ENCODE measurements at places on chromosomes 12 and 14.
A peak's percentile ranks its signal among the peaks of the same experiment; 100 is the strongest.

GRCh38 chr12:74671421-74671820, 133.8 kb downstream of the ATXN7L3B start:
- no peak for DNase-seq

DNA sequence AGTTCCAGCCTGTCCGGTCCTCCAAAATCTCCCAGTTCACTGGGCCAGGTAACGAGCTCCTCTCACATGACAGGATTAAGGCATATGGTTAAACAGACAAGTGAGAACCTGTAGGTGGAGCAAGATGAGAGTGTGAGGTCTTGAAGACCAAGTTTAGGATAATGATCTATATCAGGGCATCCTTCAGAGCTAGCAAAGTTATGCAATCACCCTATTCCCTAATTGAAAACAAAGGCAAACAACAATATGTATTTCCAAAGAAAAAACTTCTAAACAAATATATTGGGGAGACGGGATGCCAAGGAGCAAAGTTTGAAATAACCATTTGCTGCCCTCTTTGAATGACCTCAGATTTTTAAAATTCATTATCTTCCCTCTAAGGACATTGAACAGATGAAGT, 571.2 kb downstream of the BCL11B start:
- no peak for DNase-seq

GRCh38 chr14:106442857-106443256, 916.5 kb downstream of the TMEM121 start:
- no peak for DNase-seq

GRCh38 chr12:102669056-102669455, 188.7 kb upstream of the IGF1 start:
- DNase-seq = no peak

DNA sequence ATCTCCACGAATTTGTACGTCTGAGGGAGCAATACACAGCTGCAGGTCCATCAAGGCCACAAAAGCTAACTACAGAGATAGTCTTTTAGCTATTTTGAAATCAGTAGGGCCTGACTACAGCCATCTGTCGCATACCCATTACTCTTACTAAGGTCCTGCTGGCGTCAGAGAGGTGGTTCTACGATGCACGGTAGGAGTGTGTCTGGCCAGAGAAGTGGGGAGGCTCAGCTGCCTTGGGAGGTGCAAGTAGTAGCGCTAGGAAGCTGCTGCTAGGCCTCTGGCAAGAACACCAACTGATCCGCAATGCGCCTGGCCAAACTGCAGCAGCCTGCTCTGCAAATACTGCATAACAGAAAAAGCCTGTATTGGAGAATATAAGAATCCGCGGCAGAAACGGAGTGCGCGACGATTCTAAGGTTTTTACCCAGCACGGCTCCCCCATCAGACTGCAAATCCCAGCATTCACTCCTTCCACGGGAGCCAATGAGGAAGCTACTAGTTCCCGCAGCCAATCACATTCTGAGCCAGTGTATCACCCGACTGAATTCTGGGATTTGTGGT, 743 bp upstream of the CAND1 start:
- DNase-seq = peak; percentile 83

Data from hypothalamus (tissue), 51 donors.